Stimulated activated effector memory CD8-positive, alpha-beta T cell treated with anti-CD3 and anti-CD28 coated beads, Interleukin-12 subunit alpha, Interleukin-12 subunit beta, amount 100 ng/mL, for 72 hours (primary cell): ENCODE measurements at places on chromosomes 13 and 19.

DNA sequence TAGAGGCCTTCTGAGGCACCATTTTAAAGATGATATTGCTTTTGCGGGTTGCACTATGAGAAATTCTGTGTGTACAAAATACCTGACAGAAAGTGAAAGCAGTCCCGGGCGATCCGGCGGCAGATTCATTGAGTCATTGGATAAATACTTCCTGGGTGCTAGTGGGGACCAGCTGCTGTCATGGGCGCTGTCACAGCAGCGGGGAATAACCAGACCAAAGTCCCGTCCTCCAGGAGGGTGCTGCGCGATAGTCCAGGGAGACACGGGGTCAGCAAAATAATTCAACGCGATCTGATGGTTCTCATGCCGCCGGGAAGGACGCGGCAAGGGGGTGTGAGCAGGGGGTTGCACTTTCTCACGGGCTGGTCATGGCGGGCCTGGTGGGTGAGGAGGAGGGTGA, 13.5 kb downstream of the ZFR2 start:
- no peak for DNase-seq

GRCh38 chr19:42529248-42529764, 1.0 kb upstream of the CEACAM1 start:
- peak; percentile 65 for DNase-seq

- no peak for DNase-seq
These were observed 699 bp downstream of the TMEM259 start for GRCh38 chr19:1019980-1020867.

DNA sequence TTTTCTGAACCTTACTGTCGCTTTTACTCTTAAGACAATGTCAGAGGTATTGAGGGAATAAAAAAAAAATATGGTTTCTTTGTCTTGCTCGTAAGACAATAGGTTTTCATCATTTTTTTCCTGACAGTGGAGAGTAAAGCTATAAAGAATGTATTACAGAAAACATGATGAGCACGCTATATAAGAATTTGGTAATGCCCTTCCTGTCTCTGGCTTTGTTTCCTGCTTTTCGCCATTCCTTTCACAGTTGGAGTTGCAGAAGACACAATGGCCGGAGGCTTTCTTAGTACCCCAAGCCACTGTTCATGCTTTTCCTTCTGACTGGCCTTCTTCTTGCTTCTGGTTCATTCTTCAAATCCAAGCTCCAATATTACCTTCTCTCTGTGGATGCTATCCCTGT, 101.0 kb upstream of the DACH1 start:
- no peak for DNase-seq

GRCh38 chr13:114151031-114151430, 18.6 kb upstream of the RASA3 start:
- DNase-seq, result no peak

GRCh38 chr19:39435499-39436349, at the start of gene RPS16:
TSS of gene RPS16 (minus strand) at chr19:39435949. CDS start at chr19:39435895, 54 bp downstream.
- peak; percentile 100 for DNase-seq

GRCh38 chr13:79581870-79582315, 100.9 kb downstream of the NDFIP2 start:
- DNase-seq, result no peak

- no peak for DNase-seq
These were observed 13.3 kb upstream of the FGF9 start for GRCh38 chr13:21657538-21657937.

- DNase-seq, result peak; percentile 90
These were observed 9.3 kb downstream of the HOOK2 start for GRCh38 chr19:12766051-12766521.

DNA sequence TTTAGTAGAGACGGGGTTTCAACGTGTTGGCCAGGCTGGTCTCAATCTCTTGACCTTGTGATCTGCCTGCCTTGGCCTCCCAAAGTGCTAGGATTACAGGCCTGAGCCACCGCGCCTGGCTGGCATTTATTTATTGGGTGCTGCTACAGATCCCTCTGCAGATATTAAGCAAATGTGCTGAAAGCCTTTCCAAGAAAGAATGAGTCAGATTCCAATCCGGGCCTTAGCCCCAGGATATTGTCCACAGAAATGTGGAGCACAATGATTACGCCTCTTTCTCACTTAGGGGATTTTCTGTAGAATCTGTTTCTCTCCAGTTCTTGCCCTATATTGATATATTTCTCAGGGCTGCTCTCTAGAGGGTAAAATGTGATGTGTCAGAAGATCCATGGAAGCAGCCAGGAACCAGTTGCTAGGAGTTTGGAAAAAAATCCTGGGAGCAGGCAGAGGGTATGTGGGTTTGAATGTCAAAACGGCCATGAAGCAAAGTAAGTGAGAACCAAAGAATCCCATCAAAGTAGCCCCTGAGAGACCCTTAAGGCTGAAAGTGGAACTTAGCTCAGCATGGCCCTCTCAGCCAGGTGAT, 24.8 kb upstream of the IGFL4 start:
- DNase-seq, result no peak

DNA sequence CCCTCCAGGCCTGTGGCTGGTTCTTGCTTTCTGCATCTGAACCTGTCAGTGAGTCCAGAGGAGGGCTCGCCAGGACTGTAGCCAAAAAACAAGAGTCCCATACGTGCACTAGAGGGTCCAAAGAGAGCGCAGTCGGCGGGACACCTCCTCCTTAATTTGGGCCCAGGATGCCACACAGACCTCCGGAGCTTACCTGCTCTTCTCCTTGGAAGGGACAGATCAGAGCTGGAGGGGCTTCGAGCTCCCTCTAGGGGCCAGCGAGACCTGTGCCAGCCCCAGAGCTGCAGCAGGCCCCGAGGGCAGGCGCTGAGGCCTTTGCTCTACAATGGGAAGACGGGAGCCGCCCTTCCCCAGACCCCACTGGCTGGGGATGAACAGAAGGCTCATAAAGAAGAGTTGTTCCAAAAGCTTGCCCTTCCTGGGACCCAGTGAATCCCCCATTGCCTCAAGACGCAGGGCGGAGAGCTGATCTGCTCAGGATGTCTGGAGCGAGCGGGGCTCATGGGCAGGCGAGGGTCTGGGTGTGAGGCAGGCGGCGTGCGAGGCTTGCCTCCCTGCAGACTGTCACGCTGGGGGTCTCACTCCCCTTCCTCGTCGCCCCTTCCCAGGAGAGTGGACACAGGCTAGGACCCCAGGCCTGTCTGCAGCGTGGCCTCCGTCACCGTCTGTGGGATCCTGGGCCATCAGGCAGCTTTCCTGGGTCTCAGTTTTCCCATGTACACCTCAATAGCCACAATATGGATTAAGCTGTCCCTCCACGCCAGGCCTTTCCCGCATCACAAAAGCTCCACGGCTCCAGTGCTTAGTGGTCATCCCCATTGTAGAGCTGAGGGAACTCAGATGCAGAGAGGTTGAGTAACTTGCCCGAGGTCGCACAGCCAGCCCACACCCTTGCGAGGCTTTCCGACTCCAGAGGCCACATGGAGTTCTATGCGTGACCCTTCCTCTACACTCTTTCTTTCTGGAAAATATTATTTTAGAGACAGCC, 46.9 kb upstream of the VSTM2B start:
- DNase-seq, result peak; percentile 51
